ENCODE measurements at places on chromosomes 16 and 17.

DNA sequence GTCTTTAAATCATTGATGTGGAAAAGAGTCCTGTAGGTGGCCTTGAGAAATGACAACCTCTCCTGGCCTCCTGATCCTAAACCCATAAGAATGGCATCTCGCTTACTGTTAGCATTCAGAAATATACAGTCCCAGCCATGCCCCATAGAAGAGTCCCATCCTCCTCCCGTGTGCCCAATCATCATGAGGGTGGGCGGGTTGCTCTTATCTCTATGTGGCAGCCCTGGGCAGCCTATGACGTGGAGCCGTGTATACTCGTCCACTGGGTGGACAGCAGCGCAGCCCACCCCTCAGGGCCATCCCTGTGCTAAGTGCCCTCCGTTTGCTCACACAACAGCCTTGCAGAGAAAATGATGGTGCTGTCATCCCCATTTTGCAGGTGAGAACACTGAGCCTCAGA is 105.3 kb downstream of the AMFR start:
- no peak for DNase-seq

GRCh38 chr17:10702574-10702973 is 5.2 kb downstream of the ADPRM start:
- DNase-seq = no peak

GRCh38 chr17:6681176-6681575 is 29.6 kb downstream of the C17orf100 start:
- DNase-seq = no peak

GRCh38 chr17:45789874-45790273 is 5.8 kb downstream of the CRHR1 start:
- no peak for DNase-seq

DNA sequence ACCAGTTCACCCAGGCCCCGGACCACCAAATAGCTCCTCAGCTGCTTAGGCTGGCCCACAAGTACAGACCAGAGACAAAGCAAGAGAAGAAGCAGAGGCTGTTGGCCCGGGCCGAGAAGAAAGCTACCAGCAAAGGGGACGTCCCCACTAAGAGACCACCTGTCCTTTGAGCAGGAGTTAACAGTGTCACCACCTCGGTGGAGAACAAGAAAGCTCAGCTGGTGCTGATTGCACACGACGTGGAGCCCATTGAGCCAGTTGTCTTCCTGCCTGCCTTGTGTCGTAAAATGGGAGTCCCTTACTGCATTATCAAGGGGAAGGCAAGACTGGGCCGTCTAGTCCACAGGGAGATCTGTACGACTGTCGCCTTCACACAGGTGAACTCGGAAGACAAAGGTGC is 15.4 kb downstream of the FOXF1 start:
- no peak for DNase-seq

GRCh38 chr17:28041844-28042656 is 427 bp upstream of the NLK start:
- DNase-seq = no peak

GRCh38 chr17:45734598-45734997 is 49.5 kb upstream of the CRHR1 start:
- DNase-seq = no peak

- no peak for DNase-seq
Observed at GRCh38 chr17:40598619-40599467, 33.6 kb upstream of the CCR7 start.

GRCh38 chr16:86492961-86493629 is 17.2 kb upstream of the FOXF1 start:
- no peak for DNase-seq

DNA sequence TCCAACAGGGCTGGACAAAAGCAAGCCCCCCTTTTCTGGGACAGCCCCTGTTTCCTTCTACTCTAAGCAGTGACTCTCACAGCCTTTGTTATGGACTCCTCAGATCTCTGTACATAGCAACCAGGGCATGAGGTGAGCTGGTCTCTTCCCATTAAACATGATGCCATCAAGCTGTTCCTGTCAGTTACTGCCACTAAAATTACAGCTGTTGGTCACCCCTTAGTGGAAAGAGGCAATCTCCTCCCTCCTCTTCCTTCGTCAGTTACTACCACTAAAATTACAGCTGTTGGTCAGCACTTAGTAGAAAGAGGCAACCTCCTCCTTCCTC is 95.2 kb upstream of the SMIM36 start:
- DNase-seq = no peak

GRCh38 chr16:53482123-53482522 is 20.9 kb downstream of the AKTIP start:
- DNase-seq = no peak

GRCh38 chr16:51762081-51762996 is 611.3 kb upstream of the SALL1 start:
- peak; percentile 10 for DNase-seq

DNA sequence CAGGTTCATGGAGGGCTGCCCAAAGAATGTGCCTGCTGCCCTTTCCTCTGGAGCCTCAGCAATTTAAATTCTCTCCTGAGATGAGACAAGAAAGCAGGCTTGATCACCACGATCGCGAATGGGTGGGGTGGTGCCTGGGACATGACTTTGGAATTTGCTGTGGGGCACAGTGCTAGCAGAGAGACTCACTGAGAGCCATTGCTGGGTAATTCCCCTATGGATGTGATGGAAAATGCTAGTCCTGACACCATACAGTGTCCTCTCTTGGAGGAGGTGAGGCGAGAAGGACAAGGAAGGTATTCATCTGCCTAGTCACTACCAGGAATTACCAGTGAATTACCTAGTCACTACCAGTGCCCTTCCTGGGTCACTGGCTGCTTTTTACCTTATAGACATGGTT is 15.5 kb downstream of the FAM20A start:
- DNase-seq = no peak

- no peak for DNase-seq
Observed at GRCh38 chr17:2251098-2251497, 52.5 kb downstream of the SMG6 start.

DNA sequence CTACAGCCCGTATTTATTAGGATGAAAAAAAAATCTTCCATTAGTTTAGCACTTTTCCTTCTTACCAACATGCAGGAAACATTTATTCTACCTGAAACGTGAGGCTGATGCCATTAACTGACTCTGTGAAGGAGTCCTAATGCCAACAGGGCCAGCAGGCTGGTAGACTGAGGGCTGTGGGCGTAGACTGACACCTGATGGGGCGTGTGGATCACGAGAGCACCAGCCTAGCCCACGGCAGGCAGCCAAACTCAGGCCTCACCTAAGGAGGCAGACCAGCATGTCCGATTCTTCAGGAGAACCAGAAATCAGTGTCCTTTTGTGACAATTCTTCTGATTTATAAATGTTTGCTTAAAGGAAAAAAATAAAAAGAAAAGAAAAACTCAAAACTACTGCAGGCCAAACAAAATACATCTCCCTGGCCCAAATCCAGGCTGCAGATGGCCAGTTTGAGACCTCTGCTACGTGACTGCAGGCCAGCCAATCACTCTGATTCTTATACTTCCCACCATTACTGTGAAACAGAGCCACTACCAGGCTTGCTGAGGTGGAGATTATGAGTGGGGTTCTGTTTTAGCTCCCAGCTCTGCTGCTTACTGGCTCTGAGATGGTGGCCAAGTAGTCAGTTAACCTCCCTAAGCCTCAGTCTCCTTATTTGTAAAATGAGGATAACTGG is 66.5 kb downstream of the GNAO1 start:
- DNase-seq = no peak
